ENCODE measurements at places on chromosomes 2 and 18.

DNA sequence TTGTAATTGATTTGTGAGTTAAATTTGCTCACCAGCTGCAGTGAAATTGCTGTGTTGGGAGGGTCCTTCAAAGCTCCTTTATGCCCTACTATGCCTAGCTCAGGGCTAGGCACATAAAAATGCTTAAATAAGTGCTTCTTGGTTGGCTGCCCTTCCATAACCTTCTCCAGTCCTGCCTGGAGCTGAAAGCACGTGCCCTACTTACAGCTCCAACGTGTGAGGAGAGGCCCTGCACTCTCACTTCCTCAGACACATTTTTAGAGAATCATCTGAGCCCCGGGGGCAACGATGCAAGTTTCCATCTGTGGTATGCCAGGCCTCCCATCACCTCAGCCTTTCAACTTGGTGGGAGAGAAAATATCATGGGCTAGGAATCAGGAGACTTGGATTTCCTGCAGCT lies 202.7 kb downstream of the BCL11A start:
- no peak for DNase-seq

GRCh38 chr2:228527197-228527881 lies 345.9 kb upstream of the SPHKAP start:
- no peak for DNase-seq

- no peak for DNase-seq
Observed at GRCh38 chr2:126307740-126308139, 348.2 kb upstream of the GYPC start.

GRCh38 chr2:157930728-157931127 lies 54.6 kb upstream of the ACVR1 start:
- no peak for DNase-seq

GRCh38 chr18:21472741-21473140 lies 127.8 kb downstream of the ESCO1 start:
- no peak for DNase-seq

DNA sequence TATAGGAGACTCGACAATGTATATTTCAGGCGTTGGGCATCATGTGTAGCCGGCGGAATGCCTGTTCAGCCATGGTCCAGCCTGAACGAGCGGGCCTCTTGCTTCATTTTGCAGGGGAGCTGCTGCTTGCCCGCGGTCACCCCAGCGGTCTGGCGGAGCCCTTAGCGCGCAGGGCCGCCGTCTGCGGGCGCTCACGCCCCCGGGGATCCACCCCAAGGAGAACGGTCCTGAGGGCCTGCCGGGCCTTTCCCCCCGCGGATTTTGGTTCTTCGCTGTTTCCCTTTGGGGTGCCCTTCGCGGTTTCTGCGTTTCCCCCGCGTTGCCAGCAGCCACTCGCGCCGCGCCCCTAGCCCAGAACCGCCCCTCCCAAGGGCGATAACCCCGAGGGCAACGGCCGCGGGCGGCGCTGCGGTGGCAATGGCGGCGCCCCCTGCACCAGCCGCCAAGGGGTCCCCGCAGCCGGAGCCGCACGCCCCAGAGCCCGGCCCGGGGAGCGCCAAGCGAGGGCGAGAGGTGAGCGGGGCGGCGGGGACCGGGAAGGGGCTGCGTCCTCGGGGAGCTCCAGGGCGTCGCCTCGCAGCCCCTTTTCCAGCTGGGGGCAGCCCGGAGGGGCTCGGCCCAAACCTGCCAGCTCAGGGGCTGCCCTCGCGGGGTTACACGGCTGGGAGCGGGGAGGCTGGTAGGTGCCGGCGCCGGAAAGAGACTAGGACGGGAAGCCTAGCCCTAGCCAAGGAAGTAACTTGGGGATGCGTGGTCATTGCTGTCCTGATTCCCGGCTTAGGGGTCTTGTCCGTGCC lies at the start of gene MFSD2B:
Gene MFSD2B, plus strand, starts transcription at position 406 of the 797 bp plus-strand sequence. Its CDS starts 12 bp downstream, at position 418.
- no peak for DNase-seq
